Colonic mucosa (tissue), 4 donors: ENCODE measurements at places on chromosomes 3 and 15. TPM values are rescaled to one million over a fixed set of nuclear protein-coding genes. Genes with fewer than 3 reads are reported as not detected.
A peak's percentile ranks its signal among the peaks of the same experiment; 100 is the strongest.

- no peak for DNase-seq
Measured at GRCh38 chr15:48604567-48604966, 40.9 kb downstream of the FBN1 start.

DNA sequence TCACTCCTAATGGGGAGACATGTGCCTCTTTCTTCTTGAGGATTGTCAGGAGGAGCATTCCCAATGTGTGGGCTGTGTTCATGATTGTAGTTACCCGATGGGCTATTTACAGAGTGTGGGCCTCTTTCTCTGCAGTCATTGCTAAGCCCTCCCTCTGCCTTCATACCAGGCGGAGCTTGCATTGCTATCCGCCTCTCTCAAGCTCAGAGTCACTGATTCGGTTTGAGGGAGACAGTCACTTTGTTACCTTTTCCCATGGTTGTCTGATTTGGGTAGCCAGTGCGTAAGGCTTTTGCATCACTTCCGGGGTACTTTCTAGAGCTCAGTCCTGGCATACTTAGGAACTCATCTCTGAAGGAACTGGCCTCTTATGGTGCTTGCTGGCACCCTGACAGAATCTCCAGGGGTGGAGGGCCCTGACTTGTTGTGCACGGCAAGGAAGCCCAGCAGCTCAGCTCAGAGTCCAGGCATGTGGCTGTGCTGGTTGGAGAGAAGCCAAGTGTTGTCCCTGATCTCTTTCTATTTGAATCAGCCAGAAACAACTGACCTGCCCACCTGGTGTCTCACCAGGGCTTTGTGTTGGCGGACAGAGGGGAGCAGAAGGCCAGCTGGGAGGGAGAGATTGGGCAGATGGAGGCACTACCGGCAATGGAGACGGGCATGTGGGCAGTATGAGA lies 79.8 kb downstream of the EPHB1 start:
- DNase-seq, result no peak

GRCh38 chr3:177013681-177014280 lies 183.5 kb downstream of the TBL1XR1 start:
- no peak for DNase-seq

DNA sequence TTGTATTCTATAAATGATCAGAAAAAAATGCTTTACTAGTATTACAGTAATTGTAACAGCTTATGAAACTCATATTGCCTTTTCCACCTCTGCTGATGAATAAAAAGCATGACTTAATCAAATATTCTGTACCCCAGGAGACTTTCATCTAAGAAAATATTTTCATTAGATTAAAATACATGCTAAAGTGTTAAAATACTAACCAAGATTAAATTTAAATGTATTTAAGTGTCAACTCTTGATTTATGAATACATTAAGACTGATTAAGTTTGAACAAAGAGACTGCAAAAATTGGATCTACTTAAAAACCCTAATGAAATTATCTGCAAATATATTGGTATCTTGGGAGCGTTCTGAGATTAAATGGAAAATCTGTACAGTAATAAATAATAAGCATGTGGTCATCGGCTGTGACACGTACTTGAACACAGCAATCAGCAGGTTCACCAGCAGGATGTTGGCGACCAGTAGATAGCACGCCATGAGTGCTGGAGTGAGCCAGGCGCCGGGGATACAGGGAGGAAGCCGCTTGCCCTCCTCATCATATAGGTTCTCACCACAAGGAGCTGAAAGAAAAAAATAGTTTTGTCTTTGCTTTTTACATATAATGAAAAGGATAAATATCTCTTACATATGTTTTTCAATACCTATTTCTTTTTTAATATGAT lies 36.6 kb upstream of the MTMR10 start:
- DNase-seq, result no peak

DNA sequence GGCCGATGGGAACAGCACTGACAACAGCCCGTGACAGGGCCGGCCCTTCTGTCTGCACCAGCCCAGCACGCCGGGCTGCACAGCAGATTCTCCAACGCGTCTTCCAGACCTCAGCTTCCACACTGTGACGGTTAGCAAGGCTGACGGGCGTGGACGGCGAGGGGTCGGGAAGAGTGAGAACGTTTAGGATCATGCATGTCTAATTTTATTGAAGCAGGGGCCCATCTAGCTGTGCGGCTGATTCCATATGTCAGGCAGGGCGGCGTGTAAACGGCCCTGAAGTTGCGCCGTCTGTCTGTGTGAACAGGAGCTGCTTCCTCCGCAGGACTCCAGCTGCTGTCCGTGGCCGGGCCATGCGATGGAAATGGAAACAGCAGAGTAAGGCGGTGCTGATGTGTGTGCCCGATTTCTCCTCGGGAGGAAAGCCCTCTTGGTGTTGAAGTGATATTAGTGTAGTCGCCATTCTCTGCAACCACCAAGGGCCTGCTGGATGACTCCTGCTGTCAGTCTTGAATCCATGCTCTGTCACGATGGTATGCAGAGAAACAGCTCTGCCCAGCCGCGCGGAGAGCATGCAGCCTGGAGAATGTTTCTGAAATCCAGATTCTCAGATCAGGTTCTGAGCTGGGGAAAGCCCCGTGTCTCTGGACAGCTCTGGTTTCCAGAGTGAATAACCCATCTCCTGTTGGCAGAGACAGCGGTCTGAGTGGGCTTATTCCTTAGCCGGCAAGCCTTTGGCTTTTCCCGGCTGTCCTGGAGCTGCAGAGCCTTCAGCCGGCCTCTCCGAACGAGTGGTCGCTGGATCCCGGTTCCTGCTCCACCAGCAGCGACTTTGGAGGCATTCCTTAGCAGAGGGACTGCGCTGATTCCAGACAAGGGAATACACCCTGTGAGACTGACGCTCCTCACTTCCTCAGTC lies 158.1 kb upstream of the UBE3A start:
- no peak for DNase-seq

DNA sequence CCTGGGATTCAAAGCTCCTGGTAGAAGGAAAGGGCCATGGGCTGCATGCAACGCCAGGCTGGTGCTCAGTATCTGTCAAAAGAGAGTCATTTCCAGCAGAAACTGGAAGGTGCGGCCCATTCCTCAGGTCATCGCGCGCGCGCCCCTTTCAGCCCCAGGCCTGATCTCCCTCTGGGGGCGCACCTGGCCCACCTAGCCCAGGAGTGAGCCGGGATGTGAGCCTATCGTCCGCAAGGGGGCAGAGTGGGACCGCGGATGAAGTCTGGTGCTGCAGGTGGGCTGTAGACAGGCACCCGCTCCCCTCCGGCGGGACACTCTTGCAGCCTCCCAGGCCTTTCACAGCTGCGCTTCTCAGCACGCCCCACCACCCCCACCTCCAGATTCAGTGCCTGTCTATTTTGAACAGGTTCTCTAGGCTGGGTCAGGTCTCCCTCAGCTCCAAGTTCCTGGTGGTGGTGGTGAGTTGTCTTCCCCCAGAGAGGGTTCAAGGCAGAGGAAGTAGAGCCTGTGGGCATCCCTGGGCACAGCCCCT lies 5.8 kb upstream of the RPL29 start:
- DNase-seq, result peak; percentile 79

DNA sequence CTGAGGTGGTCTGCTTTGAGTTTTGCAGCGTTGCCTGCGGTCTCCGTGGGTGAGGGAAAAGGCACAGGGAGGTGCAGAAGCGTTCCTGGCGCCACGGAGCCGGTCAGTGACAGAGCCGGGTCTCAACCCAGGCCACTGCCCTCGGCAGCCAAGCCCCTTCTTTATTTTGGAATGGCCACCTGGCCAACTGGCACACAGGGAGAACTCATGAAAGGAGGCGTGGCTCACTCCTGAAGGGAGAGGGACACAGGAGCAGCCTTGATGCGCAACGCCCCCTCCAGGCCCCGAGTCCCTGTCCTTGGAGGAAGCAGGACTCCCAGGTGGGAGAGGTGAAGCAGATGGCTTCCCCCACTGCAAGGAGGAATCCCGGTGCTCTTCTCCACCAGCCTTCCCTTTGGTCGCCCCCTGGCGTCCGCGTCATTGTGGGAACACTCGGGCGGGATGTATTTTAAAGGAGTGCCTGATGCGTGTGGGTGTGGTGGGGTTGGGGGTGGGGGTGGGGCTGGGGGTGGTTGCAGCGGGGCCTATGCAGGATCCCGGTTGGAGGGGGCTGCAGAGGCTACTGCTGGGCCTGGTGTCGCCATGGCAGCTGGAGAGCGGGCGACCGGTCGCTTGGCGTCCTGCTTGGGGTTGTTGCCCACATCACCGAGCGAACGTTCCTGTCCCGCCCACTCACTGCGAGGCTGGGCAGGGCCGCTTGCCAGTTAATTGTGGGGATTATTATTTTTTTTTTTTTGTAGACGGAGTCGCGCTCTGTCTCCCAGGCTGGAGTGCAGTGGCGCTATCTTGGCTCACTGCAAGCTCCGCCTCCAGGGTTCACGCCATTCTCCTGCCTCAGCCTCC lies 32.6 kb downstream of the APBA2 start:
- no peak for DNase-seq

Gene IL17RB
- 25.7 TPM for total RNA-seq

Gene NMNAT3
- total RNA-seq, result 4.5 TPM

Gene WWTR1
- total RNA-seq, result 35.8 TPM

Gene KBTBD13
- not detected for total RNA-seq

Gene SRGAP3
- 5.7 TPM for total RNA-seq
